ENCODE measurements at places on chromosomes 4 and X.
A peak's percentile ranks its signal among the peaks of the same experiment; 100 is the strongest.

DNA sequence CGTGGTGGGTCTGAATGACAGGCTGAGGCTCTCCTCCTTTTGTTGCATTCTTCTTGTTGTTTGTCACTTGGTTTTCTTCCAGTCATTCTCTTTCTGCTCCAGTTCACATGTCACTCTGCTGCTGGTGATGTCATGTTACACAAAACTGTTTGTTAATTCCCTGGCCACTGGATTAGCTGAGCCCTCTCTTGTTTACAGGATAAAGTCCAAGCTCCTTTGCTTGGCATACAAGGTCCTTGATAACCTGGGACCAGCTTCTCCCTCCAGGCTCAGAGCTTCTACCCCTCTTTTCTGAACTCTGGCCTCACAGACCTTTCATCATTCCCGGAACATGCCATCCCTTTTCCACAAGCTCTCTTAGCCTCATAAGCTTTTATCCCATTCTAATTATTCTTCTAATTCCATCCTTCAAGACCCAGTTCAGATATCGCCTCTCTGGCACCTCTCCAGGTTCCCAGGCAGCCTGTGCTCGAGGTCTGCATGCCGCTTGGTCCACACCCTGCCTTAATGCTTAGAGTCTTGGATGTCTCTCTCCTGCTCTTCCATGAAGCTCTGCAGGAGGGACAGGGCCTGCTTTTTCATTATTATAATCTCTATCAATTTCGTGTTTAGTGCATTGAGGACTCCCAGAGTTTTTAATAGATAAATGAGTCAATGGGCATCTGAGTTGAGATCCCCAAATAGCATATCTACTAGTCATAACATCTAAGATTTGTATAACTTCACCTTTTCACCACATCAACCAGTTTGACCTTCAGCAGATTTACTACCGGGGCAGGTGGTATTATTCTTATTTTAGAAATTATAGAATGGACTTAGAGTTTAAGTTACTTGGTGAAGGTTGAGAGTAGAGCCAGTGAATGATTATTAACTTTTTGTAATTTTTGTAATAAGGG, 98.7 kb downstream of the TMEM131L start:
- DNase-seq, result no peak

GRCh38 chr4:79833857-79834256, 239.2 kb downstream of the ANTXR2 start:
- DNase-seq, result no peak

DNA sequence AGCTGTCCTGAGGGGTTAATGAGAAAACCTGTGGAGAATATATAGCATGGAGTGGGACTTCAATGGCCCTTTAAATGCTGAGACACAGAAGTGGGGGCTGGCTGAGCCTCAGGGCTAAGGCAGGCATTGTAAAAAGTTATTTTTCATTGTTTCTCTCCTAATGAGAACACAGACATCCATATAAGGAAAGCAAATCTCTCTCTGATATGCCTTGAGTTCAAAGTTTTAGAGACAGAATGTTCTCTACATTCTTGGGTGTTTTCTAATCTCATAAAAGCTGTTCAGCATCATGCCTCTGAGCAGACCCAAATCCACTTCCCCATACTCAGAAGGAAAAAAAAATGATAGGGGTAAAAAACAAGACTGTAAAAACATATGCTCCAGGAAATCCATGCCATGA, 16.8 kb upstream of the RAB40A start:
- no peak for DNase-seq

DNA sequence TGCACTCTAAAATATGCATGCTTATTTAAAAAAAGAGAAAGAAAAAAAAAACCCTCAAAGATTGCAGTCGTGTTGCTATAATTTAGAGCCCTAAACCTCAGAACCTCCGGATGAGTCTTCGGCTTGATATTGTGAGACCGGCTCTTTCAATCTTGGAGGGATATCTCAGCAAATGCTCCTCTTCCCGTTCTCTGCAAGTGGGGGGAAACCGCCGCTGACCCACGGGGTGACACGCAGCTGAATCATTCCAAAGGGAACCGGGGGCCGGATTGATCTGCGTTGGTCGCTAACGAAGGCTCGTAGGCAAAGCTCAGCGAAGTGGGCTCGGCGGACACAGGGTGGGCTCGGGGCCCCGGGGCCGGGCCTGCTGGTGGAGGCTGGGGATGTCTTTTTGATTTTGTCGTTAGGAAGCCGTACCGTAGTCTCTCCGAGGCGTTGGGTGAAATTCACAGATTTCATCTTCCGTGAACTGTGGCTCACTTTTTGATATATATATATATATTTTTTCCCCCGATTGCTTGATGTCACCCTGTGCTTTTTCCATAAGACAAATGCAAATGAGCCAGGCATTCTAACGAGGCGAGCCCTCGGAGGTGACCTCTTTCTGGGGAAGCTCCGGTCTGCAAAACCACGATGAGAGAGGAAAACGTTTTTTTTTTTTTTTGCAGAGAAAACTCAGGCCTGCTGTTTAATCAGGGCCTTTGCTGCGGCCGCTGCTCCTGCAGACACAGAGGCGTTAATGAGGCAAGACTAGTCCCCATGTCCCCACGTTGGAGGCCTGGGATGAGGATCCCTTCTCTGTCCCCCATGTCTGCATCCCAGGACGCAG, 110.7 kb upstream of the PPP2R3B start:
- DNase-seq, result no peak

GRCh38 chr4:110618581-110619462, 4.1 kb downstream of the PITX2 start:
- no peak for DNase-seq

- DNase-seq, result no peak
Measured at GRCh38 chr4:11189756-11190155, 238.9 kb downstream of the HS3ST1 start.

GRCh38 chr4:5037553-5038551, 13.4 kb upstream of the STK32B start:
- DNase-seq, result peak; percentile 81

DNA sequence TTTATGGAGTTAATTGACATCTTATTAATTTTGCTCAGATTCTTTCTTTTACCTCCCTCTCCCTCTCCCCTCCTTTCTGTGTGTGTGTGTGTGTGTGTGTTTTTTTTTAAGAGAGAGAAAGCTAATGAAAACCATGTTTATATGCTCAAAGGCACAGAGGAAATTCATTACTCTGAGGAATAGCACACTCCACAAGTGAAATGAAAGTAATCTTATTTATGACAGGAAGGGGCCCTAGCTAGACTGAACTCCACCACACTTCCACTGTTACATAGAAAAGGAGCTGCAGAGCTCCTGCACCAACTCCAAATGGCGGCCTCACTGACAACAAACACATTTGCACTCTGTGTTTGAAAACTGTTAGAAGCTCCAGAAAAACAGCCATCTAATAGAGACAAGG, 150.6 kb downstream of the RASL11B start:
- no peak for DNase-seq

GRCh38 chrX:18871161-18871890, 112.6 kb downstream of the PHKA2 start:
- DNase-seq, result no peak

DNA sequence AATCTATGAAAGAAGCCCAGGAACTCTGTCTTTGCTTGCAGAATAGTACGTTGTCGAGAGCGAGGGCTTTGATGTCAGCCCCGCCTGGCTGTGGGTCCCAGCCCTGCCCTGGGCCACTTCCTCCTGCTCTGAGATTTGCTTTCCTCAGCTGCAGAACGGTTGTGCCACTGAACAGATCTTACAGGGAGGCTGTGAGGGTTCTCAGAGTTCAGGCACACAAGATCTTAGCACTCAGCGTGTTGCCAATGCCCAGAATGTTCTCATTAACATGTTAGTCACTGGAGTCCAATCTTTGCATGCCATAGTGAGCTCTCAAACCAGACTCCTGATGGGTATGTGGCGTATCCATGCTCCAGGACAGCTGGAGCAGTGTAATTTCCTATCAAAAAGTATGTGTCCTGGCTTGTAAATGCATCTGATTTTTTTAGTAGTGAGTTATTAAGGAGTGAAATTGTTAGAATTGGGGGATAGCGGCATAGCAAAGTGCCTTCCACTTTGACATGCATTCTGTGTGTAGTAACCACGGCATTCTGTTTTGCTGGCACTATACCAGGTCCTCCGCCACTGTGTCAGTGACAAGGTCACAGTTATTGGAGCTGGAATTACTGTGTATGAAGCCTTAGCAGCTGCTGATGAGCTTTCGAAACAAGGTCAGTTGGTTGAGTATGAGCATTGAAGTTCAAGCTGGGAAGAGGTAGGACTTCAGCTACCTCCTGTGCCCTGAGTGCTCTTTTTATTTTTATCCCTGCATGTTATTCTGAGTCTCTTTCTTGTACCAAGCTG, 31.6 kb downstream of the TKTL1 start:
- no peak for DNase-seq

DNA sequence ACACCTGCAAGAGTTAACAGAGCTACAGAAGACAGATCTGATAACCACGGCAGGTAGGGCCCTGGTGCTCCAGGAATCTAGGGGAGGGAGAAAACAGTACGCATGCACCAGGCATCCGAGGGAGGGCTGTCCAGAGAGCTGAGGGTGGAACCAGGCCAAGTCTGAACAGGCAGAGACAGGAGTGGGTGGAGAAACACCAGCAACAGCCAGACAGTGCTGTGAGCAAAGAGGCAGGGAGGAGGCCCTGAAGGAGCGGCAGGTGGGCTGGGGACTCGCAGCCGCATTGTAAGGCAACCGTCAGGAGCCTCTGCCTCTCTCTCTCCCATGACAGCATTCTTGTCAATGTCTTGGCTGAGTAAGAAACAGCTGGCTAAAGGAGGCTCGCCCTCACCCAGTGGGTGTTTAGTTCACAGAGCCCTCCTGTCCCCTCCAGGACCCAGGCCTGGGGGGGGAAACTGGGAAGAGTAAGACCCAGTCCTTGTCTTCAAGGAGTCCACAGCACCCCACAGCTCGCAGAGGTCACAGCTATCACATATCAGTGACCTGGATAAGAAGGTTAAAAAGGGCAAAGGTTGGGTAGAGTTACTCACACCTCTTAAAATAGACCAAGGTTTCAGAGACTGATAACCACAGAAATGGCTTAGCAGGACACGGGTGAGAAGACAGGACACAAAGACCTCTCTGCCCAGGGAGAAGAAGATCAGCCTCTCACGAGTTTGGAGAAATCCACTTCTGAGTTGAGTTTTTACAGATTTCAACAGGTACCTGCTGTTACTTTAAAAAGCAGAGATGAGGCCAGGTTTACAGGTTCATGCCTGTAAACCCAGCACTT, 10.5 kb downstream of the ACSL1 start:
- peak; percentile 75 for DNase-seq

- DNase-seq, result no peak
Measured at GRCh38 chrX:75361788-75362187, 87.9 kb downstream of the UPRT start.

- no peak for DNase-seq
Measured at GRCh38 chr4:74335341-74336021, 27.2 kb downstream of the EPGN start.

- no peak for DNase-seq
Measured at GRCh38 chr4:109690690-109691410, 12.4 kb downstream of the CASP6 start.

DNA sequence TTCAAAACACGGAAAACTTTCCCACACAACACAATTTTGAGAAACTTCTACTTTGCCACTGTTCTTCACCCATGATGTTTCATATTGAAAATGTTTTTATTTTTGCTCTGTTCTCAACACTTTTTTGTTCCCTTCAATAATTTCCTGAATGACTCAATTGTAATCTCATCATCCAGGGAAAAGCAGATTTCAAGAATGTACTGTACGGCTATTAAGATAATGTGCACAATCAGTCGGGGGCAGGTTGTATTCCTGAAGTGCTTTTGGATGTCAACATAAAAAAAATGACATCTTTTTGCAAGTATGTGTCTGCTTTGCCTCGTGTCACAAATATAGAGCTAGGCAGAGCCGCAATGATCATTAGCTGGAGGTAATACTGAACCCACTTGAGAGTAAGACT, 9.7 kb downstream of the SMPX start:
- no peak for DNase-seq

DNA sequence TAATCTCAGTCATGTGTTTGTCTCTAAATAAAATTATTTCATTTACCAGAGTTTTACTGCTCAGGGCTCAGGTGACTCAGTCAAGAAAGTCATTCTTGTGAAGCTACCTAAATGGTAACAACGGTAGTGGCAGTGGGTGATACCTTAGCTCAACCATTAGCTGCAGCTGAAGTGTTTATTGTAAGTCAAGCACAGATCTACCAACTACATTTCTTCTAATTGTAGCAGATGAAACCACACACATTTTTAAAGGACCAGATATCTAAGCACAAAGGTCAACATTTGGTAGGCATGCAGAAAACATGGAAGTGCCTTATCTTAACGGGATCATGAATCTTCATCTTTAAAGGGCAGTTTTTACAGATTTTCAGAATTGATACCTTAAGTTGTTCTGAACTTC, 79.1 kb downstream of the FAT4 start:
- DNase-seq, result no peak

DNA sequence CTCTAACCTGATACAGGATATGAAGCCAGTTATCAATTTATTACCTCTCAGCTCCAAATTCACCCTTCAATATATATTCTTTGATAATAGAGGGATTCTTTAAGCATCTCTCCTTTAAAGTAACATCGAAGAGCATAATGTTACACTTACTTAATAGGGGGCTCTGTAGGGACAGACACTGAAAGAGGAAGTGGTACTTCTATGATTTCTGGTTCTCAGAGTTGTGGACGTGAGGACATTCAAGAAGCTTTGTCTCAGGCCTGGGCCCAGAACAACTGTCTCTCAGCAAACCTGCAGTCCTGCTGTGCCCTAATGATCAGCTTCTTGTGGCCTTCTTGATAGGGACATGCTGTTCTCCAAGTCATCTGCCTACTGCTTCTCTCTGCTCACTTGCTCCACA, 4.2 kb upstream of the ZXDB start:
- no peak for DNase-seq

- DNase-seq, result no peak
Measured at GRCh38 chr4:186924723-186925122, 201.1 kb upstream of the FAT1 start.

GRCh38 chr4:93646233-93646930, 182.2 kb upstream of the ATOH1 start:
- DNase-seq, result no peak

- no peak for DNase-seq
Measured at GRCh38 chr4:74738464-74739143, 55.7 kb downstream of the BTC start.

GRCh38 chrX:38804682-38805431, 3.6 kb downstream of the MID1IP1 start:
- DNase-seq, result no peak

DNA sequence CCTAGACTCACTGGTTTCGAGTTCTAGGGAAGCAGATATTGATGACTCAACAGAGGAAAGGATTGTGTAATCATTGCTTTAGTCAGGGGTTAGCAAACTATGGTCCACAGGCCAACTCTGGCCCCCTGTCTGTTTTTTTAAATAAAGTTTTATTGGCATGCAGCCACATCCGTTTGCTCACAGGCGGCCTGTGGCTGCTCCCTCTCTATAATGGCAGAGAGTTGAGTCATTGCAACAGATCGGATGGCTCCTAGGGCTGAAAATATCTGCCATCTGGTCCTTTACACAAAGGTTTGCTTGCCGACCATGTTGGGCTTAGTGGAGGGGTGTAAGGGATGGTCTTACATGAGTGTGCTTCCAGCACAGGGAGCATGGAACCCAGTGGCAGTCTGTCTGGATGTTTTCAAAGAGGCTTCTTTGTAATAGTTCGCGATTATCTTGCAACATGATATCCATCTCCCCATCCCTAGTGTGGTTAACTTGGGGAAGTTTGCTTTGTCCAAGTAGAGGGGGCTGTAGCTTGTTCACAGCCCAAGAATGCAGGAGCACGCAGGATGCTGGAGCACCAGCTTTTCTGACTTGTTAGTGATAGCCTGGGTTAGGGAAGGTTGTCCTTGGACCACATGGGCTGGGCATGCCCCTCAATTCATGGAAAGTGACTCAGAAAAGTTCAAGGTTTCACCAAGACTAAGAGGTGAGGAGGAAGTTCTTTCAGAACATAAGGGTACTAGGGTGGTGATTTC, 59.3 kb upstream of the CLDN34 start:
- no peak for DNase-seq

GRCh38 chr4:24595659-24596058, 11.3 kb upstream of the DHX15 start:
- DNase-seq, result no peak

Measured in keratinocyte (primary cell).